ENCODE measurements at places on chromosomes 1 and 21. TPM values are rescaled to one million over a fixed set of nuclear protein-coding genes. Genes with fewer than 3 reads are reported as not detected.

- no peak for DNase-seq
Observed at GRCh38 chr1:6496365-6496721, 4.9 kb upstream of the PLEKHG5 start.

GRCh38 chr1:87642581-87643221, 314.0 kb downstream of the LMO4 start:
- peak; percentile 9 for DNase-seq

DNA sequence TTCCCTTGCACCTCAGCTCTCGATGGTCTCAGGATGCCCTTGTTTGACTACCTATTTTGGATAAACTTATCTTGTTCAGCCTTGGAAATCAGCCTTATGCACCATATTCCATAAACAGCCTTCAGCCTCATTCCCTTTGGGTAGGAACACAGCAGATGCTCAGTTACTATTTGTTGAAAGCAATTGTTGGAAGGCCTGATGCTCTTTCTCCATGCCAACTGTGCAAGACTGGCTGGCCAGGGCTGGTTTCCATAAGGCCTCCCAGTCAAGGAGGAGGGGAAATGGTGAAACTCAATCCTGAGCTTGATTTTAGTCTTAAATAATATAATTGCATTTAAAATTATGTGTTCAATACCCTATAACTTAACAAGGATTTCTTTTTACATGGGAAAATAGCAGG, 121.1 kb upstream of the DEPDC1 start:
- no peak for DNase-seq

GRCh38 chr1:147754661-147755060, 5.7 kb downstream of the GJA5 start:
- DNase-seq = no peak

DNA sequence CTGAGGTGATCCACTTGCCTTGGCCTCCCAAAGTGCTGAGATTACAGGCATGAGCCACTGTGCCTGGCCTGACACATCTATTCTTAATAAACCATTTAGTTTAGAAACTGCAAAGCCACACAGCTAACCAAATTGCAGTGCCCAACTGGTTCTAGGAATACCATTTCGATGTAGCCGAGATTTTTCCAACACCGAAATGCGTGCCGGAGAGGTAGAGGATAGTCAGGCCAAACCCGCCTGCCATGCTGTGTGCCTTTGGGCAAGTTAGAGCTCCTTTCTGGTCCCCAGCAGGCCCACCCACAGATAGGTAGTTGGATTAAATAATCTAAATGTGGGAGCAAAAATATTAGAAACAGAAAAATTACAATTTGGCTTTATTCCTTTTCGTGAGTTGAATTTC, 254.4 kb downstream of the FOXD2 start:
- no peak for DNase-seq

DNA sequence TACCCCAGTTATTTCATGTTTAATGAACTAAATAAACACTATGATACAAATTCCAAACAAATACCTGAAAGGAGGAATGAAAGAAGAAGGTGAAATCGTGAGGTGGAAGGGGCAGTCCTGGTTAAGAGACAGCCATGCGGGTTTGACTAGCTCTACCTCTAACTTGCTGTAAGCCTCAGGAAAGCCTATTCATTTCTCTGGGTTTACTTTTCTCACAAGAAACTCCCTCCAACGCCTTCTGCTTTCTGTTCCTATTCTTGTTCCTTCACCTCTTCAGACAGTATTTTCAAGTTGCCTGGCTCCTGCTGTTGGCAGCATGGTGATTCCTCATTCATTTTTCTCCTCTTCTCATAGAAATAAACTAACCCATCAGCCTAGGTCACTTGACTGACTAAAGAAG, 92.4 kb downstream of the NTPCR start:
- DNase-seq = no peak

- no peak for DNase-seq
Observed at GRCh38 chr1:227741166-227741870, 6.1 kb downstream of the SNAP47 start.

- DNase-seq = no peak
Observed at GRCh38 chr21:42160111-42160721, 58.7 kb upstream of the ABCG1 start.

- DNase-seq = no peak
Observed at GRCh38 chr1:62613890-62614289, 16.6 kb downstream of the ANGPTL3 start.

DNA sequence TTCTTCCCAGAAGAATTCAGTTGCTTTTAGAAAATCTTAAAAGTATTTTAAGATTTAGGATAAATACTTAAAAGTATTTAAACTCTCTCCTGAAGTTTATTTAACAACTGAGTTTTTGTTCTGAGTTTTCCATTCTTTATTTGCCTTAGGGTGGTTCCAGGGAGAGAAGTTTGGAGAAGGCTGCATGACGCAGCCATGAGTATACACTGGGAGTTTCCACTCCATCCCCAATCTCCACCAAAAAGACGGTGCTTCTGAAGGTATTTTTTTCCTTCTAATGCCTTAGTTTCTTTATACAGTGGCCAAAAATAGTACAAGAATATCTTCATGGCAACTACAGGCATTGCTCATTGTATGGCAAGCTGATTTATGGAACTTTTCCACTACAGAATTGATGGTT, 122.7 kb downstream of the ST6GALNAC5 start:
- DNase-seq = no peak

DNA sequence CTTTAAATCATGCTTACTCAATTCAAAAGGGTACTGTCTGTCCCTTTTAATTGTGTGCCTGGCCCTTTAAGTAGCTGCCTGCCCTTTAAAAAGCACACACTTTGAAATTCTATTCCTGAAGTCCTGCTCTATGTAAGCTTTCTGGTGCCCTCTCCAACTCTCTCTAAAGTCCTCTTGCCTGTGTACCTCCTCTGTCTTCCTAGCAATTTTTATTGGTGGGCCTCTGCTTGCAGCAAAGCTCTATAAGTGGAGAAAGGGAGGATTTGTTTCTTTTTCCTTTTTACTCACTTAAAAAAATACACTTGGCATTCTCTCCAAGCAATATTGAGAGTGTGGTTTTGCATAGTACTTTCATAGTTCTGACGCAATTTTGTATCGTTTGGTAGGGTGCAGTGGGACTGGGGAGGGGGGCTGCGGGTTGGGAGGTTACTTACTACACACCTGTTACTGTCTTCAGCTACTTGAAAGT, 135.4 kb downstream of the LMO4 start:
- DNase-seq = no peak

- DNase-seq = no peak
Observed at GRCh38 chr1:93828367-93828755, 50.6 kb downstream of the DNTTIP2 start.

- DNase-seq = no peak
Observed at GRCh38 chr1:171083222-171083621, 7.5 kb upstream of the FMO3 start.

DNA sequence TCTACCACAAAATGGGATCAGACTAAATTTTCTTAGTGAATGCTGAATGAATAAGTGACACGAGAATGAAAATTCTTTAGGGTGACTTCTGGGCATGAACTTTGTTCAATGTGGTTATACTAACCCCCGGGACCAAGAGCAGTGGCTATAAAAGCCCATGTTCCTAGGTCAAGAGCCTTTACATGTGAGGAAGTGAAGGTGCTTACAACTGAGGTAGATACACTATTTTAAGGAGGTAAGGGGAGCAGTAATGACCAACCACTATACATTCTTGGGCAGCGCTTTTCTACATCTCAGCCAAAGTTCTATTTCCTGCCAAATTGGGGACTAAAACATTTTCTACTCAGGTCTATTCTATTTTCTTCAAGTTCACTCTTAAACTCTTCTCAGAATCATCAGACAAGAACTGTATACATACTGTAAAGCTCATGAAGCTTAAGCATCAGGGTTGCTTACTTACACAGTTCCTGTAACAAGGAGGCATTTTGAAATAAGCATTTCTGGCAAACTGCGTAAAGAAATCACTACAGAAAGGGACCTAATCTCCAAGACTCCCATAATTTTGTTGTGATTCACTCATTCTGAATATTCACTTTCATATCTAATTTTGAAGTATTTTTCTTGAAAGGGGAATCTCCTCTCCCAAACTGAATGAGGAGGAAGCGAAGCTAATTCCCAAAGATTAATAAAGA, 8.5 kb upstream of the ARHGAP29 start:
- DNase-seq = peak; percentile 49

DNA sequence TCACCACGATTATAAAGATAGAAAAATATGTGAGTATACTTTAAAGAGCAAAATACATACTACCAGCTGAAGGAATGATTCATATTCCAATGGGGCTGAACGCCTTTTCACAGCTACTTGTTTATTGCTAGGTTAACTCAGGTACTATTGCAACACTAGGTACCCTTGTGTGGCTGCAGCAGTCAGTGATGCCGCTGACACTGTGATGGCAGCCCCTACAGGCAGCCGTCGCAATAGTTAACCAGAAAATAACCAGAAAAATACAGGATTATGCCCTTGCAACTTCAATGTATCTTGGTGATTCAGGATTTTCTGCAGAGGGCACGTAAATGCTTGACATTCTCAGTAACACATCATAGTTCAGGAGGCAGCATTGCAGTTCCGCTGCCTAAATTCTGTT, 1.6 kb upstream of the MARK1 start:
- DNase-seq = peak; percentile 11

DNA sequence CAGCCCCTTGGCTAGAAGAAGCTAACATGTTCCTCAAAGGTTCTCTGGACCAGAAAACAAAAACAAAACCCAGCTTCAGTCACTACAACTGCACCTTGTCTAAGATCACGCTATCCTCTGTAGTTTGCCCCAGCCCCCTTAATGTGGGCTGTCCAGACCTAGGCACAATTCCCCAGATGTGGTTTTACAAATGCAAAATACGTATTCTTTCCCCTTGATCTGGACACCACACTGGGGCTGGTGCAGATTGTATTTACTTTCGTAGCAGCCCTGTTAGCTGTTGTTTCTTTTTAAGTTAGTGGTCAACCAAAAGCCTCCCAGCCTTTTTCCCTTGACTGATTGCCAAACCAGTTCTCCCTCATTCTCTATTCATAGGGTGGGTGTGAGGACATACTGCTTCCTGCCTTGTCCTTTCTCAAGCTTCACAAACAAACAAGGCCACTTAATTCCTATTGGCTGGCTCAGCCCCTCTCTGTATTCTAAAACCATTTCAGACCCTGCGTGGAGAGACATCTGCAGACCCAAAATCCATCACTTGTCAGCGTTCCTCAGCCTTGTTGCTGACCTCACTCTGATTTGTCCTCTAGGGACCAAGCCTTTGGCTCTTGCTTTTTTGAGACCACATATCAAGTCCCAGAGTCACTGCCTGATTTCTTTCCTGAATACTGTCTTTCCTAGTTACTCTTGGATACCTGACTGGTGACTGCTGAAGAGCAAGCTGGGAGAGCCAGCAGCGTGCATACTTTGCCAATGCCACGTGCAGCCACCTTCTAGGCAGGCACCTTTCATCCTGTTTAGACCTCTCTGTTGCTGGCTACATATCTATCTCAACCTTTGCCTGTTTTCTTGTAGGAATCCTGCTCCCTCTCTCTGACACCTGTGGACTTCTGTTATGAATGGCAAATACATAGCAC, 96.4 kb upstream of the RAB3GAP2 start:
- DNase-seq = no peak

GRCh38 chr21:17002594-17003257, 510.1 kb upstream of the CXADR start:
- DNase-seq = no peak

DNA sequence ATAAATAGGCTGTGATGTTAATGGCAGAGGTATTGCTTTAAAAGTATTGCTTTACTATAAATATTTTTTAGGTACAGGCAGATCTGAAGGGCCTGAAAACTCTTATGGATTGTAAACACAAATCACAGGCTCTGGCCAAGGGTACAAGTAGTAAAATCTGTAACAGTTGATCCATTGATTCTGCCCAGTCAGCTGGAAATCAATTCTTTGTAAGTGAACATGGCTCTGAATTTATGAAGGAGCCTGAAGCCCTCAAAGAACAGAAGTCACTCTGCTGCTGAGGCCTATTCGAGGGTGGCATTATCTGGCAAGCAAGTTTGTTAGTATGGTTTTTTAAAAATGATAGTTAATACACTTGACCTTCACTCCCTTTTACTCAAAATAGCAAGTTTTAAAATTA, 834.0 kb upstream of the TMPRSS15 start:
- no peak for DNase-seq

GRCh38 chr1:145729196-145729595, 9.9 kb downstream of the CD160 start:
- DNase-seq = no peak

GRCh38 chr1:164999146-164999545, 357.4 kb downstream of the LMX1A start:
- peak; percentile 11 for DNase-seq

GRCh38 chr1:119981496-119981895, 85.2 kb upstream of the ADAM30 start:
- DNase-seq = no peak

GRCh38 chr1:190226006-190226405, 251.7 kb downstream of the BRINP3 start:
- DNase-seq = no peak

DNA sequence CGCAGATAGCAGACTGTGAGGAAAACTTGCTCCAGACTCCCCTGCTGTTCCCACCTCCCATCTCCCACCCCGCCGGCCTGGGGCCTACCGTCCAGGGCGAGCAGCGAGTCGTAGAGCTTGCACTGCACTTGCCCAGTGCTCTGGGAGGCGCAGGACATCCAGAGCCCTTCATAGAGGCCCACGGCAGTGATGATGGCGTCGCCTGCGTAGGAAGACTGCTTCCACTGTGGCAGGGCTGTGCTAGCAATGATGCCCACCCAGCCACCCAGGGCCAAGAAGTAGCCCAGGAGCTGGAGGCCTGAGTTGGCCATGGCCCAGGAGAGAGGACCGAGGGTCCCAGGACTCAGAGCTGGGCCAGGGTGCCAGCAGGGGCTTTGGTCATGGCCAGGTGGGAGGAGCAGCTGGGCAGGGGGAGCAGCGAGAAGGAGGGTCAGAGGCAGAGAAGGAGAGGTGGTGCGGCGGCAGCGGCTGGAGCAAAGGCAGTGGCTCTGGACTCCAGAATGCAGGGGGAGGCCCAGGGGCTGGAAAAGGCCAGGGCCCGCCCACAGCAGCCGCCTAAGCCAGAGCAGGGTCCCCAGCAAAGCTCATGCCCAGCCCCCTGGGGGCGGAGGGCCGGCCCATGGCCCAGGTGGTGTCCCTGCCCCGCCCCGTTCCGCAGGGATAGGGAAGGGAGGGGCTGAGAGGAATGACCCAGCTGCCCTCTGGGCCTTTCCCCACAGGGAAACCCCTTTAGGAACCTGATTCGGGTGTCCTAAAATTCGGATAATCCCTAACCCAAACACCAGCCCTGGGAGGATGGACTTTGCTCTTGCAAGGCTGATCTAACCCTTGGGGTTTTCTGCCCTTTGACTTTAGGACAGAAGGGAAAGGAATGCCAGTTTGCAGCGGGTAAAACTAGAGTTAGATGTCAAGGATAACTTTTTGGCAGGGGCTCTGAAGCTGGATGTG, at the start of gene CLDN19:
Gene CLDN19, minus strand, starts transcription at position 484 of the 948 bp plus-strand sequence. Its CDS starts 173 bp downstream, at position 311.
- DNase-seq = no peak

GRCh38 chr1:187443939-187444338, 615.2 kb downstream of the PLA2G4A start:
- no peak for DNase-seq

The PIK3R3 gene
- 2.1 TPM for total RNA-seq

The IL23R gene
- total RNA-seq = 0.05 TPM

The MMP23B gene
- total RNA-seq = not detected

The MANEAL gene
- total RNA-seq = 21.6 TPM

The SRGAP2B gene
- total RNA-seq = 34.9 TPM

The SYTL1 gene
- total RNA-seq = 4.1 TPM

The TNFRSF25 gene
- total RNA-seq = 14.7 TPM

The BATF3 gene
- total RNA-seq = 23.2 TPM

The C1QB gene
- not detected for total RNA-seq

The PYHIN1 gene
- total RNA-seq = 0.26 TPM

The EXOC8 gene
- 7.3 TPM for total RNA-seq

The DISC1 gene
- 5.5 TPM for total RNA-seq

The MCOLN3 gene
- total RNA-seq = 4.1 TPM
